ENCODE measurements at places on chromosomes 5 and 9.

- DNase-seq, result no peak
These were observed 143.1 kb downstream of the FSTL4 start for GRCh38 chr5:133469252-133469651.

- DNase-seq, result no peak
These were observed 118.6 kb downstream of the MAT2B start for GRCh38 chr5:163623986-163624385.

DNA sequence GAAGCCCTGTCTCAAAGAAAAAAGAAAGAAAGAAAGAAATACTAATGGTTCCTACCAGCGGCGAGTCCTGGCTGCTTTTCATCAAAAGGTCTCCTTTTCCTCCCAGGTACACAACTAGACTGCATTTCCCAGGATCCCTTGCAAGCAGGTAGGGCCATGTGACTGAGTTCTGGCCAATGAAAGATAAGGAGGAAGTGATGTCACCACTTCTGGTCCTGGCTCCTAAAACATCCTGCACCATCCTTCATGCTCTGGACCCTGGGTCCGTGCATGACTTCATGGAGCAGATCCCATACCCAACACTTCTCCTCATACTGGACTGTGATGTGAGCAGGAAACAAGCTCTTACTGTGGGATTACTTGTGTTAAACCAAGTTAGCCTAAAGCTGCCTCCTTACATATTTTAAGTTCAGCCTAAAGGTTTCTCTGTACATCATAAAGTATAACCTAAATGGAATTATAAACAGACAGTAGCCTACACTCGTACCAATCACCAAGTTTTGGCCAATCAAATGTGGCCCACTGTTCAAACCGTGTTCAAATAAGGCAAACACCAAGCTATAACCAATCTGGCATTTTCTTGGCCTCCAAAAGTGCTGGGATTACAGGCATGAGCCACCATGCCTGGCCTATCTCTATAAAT is 30.2 kb upstream of the FUBP3 start:
- DNase-seq, result no peak

DNA sequence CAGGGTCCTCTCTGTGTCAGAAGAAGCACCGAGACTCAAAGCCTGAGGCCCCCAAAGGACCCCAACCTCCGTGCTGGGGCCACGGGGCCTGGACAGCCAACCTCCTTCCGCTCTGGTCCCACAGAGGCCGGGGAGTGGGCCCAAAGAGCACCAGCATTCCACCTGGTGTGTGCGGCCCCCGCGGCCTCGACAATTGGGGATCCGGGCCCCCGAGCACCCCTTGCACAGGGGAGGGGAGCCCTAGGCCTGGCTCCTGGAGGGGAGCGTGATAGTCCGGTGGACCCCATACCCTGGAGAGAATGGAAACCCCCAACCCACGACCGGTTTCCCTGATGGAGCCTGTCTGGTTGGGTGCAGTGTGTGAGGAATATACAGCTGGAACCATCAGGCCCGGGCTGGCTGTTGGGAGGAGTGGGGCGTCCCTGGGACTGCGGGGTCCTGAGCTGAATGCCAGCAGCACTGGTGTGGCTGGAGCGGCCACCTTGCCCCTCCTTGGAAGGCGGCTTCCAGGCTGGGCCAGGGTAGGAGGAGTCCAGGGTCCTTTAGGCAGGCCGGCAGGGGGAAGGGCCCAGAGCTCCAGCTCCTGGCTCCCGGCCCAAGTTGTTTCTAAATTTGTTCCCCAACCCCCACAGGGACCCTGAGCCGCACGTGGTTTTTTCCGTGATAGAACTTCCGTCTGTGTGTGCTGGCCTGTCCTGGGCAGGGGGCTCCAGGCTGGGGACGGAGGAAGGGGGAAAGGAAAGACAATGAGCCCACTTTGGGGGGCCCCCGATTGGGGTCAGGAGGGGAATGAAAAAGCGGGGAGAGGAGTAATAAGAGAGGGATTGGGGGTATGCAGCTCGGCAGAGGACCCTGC is 825 bp upstream of the TOR4A start:
- DNase-seq, result no peak

DNA sequence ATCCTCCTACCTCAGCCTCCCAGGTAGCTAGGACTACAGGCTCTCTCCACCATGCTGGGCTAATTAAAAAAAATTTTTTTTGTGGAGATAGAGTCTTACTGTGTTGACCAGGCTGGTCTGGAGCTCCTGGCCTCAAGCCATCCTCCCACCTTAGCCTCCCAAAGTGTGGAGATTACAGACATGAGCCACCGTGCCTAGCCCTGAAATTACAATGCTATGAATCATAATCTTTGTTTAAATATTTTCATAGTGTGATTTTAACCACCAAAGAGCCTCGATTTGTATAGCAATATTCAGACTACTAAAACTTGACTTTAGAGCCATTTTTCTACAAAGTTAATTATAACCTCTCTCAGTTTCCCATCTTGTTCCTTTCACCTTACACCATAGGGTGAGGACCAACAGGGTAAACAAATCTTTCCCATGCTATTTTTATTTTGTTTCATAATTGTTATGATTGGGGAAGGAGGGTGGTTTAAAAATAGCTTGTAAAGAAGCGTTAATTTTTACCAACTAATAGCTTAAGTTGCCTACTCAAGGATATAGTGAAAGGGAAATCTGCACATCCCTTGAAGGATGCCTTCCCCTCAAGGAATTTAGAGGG is 32.7 kb downstream of the UBE2D2 start:
- no peak for DNase-seq

GRCh38 chr5:80370390-80370789 is 37.5 kb upstream of the ZFYVE16 start:
- DNase-seq, result no peak

DNA sequence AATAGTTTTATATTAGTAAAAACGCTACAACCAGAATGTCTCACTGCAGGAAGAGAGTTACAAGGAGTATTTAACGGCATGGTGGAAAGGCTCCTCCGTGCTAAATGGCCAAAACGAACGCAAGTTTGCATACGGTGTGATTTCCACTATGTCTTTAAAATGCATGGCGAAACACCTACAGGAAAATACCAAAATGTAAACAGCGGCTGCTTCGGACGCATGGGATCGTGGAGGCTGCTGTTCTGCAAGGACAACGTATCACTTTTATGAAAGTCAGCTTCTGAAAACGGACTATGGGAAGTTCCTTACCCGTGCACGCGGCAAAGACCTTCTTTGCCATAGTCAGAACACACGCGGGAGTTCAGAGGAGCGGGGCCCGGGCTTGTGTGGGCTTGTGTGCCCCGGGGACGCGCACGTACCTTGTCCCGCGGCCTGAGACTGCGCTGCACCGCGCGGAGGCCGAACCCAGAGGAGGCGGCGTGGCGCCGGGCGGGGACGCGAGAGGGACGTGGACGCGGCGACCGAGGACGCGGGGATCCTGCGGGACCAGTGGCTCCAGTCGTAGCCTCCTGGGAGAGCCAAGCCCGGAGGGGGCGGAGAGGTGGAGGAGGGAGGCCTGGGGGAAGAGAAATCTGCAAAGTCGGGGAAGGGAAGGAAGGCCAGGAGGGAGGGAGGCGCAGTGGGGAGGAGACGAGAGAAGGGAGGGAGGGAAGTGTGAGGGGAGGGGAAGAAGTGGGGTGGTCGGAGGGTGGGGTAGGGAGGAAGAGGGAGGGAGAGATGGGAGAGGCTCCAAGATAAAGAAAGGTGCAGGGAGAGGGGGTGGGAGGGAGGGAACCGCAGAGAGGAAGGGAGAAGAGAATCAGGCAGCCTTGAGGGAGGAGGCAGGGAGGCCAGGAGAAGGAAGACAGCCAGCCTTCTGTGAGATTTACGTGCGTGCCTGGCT is at the start of gene CMBL:
TSS of gene CMBL (minus strand) at position 697 of the 943 bp plus-strand sequence. CDS start 17,140 bp downstream, outside the sequence.
- DNase-seq, result no peak

GRCh38 chr5:23216345-23216744 is 291.1 kb upstream of the PRDM9 start:
- no peak for DNase-seq

GRCh38 chr5:172383191-172383802 is 71.0 kb downstream of the SH3PXD2B start:
- DNase-seq, result no peak

DNA sequence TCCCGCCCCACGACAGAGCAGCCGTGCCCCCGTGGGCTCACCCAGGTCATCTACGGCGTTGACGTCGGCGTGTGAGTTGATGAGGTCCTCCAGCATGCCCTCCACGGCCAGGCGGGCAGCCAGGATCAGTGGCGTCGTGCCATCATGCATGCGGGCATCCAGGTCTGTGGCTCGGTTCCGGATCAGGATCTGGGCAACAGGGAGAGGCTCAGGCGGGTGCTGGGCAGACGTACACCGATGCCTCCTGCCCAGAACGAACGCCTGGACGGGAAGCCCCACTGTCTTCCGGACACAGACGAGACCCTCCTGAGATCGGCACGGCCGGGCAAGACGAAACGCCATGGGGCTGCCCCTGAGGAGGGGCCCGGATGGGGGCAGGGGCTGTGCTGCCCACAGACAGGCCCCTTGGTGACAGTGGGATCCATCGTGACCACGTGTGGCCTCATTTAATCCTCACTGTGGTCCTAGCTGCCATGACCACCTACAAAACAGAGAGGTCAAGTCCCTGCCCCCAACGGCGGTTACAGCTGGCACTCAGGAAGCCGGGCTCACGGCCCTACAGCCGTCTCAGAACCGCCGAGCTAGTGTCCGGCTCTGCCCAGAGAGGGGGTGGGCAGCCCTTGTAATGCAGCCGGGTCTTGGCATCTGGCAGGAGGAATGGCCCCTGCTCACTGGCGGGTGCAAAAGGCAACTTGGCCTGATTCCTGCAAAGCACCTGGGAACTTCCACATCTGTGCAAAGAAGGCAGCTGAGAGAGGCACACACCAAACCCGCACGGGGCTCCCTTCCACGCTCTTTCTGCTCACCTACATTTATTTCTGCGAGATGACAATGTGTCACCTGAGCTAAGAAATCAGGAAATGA is 16.5 kb upstream of the SEC16A start:
- DNase-seq, result no peak

DNA sequence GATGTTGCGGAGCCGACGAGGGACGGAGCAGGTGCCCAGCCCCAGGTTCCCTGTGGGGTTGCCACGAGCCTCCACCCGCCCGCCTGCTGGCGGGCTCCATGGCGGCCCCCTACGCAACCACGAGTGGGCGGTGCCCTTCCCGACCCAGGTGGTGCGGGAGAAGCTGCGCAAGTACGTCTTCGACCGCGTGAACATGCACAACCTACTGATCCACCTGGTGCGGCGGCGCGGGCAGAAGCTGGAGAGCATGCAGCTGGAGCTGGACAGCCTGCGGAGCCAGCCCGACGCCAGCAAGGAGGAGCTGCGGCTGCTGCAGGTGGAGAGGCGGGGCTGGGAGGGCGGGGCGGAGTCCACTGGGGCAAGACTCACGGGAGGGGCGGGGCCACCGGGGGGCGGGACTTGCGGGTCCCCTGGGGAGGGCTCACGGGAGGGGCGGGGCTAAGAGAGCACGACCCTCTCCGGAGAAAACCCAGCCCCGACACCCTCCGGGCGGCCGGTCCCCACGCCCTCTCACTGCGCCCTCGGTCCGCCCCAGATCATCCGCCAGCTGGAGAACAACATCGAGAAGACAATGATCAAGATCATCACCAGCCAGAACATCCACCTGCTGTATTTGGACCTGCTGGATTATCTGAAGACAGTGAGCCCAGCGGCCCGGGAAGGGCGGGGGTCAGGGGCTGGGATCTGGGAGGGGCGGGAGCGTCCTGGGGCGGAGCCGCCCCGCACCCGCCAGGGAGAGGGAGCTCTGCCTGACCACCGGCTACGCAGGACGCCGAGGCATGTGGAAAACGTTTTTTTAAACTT is 3.9 kb downstream of the CCDC183 start:
- DNase-seq, result peak; percentile 93

GRCh38 chr5:77486344-77486962 is 5.7 kb downstream of the WDR41 start:
- DNase-seq, result no peak

DNA sequence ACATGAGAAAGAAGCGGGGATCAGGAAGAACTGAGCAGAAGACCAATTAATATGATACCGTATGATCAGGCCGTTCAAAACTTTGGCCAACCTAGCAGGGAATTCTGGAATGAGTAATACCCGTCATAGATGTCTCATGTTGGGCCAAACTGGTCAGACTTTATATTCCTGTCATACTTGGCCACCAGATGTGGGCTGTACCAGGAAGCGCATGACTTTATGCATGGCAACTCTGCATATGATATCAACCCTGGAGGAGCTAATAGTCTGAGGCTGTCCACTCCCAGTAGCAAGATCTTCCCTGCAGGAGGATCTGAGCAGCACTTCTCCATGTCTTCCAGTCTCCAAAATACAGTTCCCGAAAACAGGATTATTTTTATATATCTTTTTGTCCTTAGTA is 68.5 kb upstream of the NAA35 start:
- no peak for DNase-seq

- no peak for DNase-seq
These were observed 27.4 kb downstream of the LHX2 start for GRCh38 chr9:124038790-124039633.

- no peak for DNase-seq
These were observed 562.2 kb downstream of the HTR1A start for GRCh38 chr5:63400079-63400478.

DNA sequence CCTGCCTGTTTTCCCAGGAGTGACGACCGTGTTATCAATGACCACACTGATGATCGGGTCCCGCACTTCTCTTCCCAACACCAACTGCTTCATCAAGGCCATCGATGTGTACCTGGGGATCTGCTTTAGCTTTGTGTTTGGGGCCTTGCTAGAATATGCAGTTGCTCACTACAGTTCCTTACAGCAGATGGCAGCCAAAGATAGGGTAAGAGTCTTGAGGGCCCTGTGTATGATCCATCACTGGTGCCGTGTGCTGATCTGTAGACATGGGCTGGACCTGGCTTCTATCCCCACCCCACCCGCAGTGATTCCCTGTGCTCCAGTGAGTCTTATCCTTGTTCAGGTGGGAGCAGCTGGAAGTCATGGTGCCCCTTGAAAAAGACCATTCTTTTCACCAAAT is 26.0 kb downstream of the GABRP start:
- no peak for DNase-seq

DNA sequence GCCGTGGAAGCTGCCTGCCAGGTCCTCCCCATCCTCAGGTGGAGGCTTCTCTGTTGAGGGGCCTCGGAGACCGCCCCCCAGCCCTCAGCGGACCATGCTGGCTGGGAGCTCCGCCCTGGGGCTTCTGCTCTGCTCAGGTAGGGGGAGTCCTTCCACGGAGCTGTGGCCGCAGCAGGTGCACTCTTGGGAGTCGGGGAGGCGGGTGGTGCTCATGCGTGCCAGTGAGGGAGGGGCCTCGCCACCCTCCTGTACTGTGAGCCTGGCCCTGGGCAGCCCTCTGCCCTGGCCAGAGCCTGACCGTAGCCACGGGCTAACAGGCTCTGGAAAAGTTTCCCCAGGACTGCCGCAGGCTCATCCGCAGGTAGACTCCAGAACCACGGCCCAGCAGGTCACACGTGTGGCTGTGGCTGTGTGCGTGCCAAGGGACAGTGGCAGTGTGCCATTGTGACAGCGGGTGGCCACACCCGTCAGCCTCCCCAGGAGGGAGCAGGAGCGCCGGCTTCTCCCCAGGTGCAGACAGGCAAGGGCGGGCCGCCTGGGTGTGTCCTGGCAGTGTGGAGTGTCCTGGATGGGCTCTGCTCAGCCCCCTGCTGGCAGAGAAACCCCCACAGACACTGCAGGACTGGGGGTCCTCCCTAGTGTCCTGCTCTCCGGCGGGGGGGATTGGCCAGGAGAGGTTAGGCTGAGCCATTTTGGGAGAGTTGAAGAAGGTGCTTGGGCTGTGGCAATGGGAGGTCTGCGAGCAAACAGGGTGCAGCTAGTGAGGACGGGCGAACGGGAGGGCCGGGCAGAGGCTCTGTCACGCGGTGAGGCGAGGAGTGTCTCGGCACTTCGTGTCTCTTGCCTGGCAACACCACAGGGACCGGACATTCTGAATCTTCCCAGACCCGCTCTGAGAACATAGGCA is 29.5 kb downstream of the TPPP start:
- no peak for DNase-seq
